ENCODE measurements at places on chromosomes 2 and 18.

- no peak for DNase-seq
Measured at GRCh38 chr18:69590150-69590549, 189.5 kb downstream of the DOK6 start.

- no peak for DNase-seq
Measured at GRCh38 chr2:652881-653480, 24.2 kb downstream of the TMEM18 start.

DNA sequence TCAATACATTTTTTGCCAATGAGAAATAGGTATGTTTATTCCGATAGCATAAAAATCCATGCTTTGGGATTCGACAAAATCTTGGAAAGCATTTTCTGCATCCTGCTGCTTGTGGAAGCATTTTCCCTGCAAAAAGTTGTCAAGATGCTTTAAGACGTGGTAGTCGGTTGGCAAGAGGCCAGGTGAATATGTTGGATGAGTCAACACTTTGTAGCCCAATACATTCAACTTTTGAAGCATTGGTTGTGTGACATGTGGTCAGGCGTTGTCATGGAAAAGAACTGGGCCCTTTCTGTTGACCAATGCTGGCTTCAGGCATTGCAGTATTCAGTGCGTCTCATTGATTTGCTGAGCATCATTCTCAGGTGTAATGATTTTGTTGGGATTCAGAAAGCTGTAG lies 764.5 kb downstream of the TRIB2 start:
- DNase-seq, result no peak

DNA sequence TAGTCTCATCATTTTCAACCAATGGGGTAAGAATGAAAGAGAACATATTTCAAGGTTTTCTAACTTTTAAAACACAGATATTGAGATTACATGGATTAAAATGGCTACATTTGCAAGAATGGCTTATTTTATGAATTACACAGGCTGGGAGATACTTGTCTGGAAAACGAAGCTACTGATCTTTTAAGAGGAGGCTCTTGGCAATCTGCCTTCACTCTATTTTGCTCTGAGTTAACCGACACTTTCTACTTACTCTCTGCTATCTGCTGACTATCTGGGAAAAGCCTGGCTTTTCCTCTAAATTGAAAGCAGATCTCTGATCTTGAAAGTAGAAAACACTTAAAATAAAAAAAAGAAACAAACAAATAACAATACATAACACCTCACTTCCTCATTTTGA lies 325.4 kb upstream of the LINC00305 start:
- no peak for DNase-seq

DNA sequence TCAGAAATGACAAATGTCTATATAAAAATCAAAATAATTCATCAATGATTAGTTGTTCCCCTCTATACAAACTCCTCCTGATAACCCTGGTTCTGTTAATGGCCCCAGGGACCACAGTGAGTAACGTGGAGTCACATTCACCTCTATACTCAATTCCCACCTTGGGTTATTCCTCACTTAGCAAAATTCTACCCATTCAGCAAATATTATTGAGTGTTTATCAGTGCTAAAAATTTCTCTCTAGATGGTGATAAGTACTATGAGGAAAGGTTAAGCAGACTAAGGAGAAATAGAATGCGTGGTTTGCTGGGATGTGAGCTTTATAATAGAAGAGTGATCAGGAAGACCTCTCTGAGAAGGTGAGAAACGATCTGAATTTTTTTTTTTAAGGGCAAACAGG lies 1124.5 kb downstream of the BCL11A start:
- DNase-seq, result no peak

GRCh38 chr18:77206676-77207374 lies 42.8 kb upstream of the GALR1 start:
- no peak for DNase-seq

DNA sequence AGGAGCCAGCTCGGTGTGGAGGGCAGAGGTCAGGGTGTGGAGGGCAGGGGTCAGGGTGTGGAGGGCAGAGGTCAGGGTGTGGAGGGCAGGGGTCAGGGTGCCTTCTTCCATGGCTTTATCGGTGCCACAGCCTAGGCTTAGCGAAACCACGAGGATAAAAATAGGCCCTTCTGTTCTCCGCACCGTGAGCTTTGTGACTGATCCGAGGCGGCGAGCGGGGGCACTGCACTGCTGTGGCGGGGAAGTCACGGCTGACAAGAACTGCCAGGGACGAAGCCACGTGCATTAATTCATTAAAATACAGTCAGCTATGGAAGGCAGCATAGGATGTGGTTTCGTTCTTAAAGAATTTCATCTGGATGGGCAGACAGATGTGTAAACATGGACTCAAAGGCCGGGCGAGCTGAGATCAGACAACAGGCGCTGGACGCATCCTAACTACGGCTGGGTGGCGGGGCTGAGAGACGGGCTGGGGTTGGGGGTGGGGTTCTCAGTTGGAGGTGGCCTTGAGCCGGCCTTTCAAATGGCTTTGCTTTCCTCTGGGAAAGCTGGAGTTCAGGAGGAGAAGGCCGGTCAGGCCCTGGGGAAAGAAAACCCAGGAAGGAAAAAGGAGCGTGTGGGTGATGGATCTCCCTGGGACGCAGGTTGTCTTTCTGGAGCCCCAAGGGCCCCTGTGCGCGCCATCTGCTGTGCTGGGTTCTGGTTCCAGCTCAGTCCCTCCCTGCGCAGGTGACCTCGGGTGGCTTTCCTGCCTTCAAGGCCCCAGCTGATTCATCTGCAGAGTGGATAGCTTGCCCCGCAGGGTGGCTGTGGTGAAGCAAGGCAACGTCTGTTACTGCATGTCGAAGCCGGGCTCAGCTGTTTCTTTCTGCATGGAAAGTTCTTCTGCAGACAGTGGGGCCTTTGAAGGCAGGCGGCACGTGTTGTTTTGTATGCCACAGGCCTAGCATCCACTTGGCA lies 958 bp upstream of the ALLC start:
- no peak for DNase-seq

DNA sequence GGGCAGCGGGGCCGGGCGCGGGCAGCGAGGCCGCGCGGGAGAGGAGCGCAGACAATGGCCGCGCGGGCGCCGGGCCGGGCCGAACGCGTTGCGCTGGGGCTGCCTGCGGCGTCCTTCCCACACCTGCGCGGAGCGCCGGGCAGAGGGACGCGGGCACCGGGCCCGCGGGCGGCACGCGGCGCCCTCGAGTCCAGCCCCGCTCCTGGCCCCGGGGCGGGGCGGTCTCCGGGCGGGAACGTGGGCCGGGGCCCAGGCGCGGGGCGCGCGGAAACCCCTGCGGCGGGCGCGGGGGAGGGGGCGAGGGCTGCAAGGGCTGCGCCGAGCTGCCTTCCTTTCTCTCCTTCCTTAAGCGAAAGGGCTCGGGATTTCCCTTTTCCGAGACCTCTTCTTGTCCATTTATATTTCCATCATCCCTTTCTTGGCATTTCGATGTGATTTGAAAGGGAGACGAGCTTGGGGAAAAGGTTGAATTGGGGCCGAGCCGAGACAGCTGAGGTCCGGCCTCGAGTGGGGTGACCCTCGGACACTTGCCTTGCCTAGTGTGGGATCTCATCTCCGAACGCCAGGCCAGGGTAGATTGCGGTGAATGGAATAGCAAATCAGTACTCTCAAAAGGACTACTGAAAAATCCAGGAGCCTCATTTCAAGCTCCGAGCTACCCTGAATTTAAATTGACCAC lies 676 bp downstream of the KLHL23 start:
- DNase-seq, result no peak

DNA sequence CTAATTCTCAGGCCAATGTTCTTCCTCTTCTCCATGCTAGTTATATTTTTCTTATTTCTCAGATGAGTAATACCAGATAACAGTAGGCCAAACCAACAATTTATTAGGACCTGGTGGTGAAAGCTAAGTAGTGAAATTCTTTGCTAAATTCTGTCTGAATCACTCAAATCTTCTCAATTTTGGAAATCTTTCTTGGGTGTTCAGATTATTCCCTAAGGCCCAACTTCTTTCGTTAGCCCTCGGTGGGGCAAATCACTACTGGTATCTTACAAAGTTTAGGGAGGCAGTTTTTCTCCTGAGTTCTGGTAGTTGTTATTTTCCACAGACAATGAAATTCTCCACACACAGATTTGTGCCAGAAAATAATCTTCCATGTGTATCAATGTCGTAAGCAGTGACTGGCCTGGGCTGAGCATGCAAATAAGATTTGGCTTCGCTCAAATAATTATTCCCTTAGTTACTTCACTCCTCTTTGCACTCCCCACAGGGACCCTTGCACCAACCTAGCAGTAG lies 443.5 kb upstream of the SLC14A2 start:
- DNase-seq, result no peak

- DNase-seq, result no peak
Measured at GRCh38 chr2:218245214-218245613, 15.6 kb upstream of the GPBAR1 start.

- DNase-seq, result no peak
Measured at GRCh38 chr2:219628235-219628985, 980 bp downstream of the SLC4A3 start.

- no peak for DNase-seq
Measured at GRCh38 chr2:100142393-100142792, at the start of gene AFF3. AFF3 (minus strand) TSS chr2:100142590; CDS start chr2:100104454, 38,136 bp downstream.

DNA sequence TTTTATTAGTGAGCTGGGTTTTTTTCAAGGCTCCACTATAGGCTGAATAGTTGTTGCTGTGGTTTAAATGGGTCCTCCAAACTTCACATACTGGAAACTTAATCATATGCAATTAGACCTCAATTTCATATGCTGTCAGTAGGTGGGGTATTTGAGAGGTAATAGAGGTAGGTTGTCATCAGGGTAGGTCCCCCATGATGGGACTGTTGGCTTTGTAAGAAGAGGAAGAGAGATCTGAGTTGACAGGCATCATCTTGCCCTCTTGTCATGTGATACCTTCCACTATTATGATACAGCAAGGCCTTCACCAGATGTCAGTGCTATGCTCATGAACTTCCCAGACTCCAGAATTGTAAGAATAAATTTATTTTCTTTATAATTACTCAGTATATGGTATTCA lies 819.4 kb downstream of the LRP1B start:
- DNase-seq, result no peak

DNA sequence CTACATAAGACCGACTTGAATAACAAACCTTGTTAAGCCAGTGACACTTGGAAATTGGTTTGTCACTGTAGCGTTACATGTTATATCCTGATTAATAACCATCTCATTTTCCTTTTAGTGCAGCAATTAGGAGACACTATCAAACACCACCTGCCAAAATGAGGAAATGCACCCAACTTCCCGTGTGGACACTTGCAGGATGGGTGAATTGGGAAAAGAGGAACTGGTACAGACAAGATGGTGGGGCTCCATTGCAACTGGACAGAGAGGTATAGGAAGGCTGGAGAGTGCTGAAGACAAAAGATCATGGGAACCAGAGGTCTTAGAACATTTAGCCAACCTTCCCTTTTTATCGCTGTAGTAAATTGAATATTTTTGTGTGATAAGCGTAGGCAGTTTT lies 816.3 kb upstream of the HS6ST1 start:
- DNase-seq, result no peak

- no peak for DNase-seq
Measured at GRCh38 chr2:209946539-209946938, 55.9 kb upstream of the RPE start.

GRCh38 chr2:216181351-216181750 lies 72.2 kb downstream of the XRCC5 start:
- DNase-seq, result no peak

GRCh38 chr2:167939514-167940345 lies 307.7 kb downstream of the STK39 start:
- no peak for DNase-seq

- DNase-seq, result no peak
Measured at GRCh38 chr2:35339211-35339610, 1016.4 kb upstream of the CRIM1 start.

DNA sequence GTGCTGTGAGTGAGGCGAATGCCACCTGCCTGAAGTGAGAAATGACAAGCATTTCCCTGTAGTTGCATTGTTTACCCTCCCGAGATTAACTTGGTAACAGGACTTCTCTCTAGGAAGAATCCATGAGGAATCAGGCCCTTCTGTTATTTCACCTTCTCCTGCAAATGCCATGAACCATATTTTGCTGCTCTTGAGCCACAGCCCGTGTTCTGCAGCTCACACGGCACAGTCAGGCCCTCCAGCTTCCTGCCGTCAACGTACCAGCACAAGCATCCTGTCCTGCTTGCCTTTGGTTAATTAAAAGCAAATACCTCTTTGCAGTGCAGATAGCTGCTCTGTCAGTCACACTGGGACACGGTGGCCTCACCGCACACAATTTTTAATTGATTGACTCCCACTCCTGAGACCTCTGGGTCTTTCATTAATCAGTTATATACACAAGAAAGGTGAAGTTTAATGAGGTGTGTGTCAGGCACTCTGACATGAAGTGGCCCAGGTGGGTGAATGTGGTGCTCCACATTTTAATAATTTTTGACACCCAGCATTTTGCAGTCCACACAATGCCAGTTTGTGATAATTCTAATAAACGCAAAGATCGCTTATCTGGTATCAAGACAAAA lies 95.3 kb upstream of the ASB18 start:
- no peak for DNase-seq

DNA sequence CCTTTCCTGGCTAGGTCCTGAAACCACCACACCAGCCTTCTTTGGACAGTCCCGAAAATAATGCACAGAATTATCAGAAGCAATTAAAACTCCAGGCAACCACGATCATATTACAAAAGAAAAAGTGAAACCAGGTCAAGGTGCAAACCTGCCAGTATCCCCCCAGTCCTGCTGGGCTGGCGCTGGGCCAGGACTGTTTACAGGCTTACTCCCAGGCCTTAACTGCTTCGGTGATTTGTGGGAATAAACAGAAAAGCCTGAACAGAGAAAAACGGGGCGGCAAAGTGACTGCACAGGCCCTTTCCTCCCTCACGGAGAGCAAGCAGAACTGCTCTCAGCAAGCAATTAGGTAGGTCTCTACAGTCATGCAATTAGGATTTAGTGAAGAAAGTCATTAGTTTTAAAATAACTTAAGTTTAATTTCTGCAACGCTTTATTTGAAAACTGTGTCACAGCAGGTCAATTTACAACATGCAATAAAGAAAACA lies 1.3 kb downstream of the HDAC4 start:
- no peak for DNase-seq

DNA sequence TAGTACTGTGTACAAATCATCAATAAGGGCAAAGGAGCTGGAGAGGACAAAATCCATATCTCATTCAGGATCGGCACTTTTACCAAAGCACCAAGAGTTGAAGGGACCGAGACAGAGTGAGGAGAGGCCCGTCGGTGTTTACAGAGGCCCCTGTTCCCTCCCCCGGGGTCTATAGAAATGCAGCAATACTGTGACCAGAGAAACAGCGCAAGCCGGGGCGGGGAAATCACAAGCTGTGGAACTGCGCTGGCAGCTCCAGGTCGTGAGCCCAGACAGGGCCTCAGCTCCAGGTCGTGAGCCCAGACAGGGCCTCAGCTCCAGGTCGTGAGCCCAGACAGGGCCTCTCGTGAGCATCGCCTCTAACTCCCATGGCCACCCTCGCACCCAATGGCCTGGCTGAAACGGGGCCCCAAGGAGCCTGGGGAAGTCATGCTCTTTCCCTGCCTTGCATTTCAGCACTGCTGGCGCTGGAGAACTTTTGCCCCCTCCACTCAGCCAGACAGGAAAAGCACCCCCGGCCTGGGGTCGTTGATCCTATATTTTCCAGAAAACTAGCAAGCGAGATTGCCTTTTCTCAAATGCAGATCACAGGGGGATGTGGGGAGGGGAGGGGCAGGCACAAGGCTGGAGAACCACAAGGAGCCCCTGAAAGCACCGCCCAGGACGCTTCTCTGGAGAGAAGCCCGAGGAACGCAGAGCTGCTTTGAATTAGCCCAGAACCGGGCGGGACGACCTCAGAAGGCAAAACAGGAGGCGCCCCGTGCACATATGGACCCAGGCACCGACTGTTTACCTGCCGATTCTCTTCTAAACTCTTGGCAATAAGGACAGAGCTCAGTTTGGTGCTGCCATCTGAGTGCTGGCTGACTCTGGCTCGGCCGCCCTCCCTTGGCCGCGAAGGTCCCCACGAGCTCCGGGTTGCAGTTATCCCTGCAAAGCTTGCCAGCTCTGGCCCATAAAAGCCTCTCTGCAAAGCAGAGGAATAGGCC lies 223.7 kb downstream of the ACKR3 start:
- DNase-seq, result no peak
